ENCODE measurements at places on chromosomes 6 and 20.

DNA sequence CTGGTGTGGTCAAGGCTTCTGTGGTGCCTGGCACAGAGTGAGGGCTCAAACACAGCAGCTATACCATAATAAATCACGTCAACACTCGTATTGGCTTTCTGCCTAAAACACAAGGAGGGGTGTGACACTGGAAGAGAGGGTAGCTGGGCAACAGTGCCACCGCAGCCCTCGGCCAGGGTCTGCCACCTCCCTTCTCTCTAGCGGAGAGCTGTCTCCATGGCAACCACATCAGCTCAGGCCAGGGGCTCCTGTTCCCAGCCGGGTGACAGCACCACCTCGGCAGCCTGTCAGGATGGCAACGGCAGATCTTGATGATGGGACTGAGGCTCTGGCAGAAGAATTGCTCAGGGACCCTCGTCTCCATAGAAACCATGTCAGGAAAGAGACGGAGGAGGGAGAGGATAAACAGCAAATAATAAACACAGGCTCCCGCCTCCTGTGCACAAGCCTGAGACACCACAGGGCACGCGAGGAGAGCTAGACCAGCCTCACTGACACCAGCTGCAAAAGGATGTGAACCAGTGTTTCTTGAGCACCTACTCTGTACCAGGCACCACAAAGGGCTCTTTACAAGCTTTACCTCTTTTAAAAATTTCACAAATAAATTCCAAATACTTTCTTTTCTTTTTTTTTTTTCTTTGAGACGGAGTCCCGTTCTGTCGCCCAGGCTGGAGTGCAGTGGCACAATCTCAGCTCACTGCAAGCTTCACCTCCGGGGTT lies 50.4 kb upstream of the TLDC2 start:
- no peak for DNase-seq

- no peak for DNase-seq
Observed at GRCh38 chr6:85458782-85459181, 8.9 kb downstream of the NT5E start.

DNA sequence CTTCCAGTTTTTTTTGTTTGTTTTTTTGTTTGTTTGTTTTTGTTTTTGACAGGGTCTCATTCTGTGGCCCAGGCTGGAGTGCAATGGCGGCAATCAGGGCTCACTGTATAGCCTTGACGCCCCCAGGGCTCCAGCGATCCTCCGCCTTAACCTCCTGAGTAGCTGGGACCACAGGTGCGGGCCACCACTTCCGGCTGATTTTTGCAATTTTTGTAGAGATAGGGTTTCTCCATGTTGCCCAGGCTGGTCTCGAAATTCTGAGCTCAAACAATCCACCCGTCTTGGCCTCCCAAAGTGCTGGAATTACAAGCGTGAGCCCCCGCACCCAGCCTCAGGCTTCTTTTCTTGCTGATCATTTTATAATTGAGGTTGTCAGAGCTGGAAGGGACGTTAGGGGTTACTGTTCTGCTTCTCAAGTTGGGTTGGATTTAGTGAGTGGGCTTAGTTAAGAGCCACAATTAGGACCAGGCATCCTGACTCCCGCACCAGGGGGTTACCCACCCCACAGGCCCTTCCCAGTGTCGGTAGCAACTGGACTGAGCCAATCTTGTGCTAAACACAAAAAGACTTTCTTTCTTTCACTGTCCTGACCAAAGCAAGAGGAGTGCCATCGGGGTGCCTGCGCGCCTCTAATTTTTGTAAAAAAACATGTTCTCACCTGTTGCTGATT lies 13.1 kb upstream of the ZSCAN9 start:
- no peak for DNase-seq

- no peak for DNase-seq
Observed at GRCh38 chr20:50636601-50637540, 54.5 kb downstream of the RIPOR3 start.

GRCh38 chr6:85580118-85580877 lies 13.4 kb downstream of the SNX14 start:
- DNase-seq = no peak

- no peak for DNase-seq
Observed at GRCh38 chr6:30655743-30656094, 8.8 kb downstream of the C6orf136 start.

Data from NCI-H2107 (cell line).